ENCODE measurements at places on chromosomes 6 and 20. TPM values are rescaled to one million over a fixed set of nuclear protein-coding genes. Genes with fewer than 3 reads are reported as not detected.

The PLAGL1 gene
- 52.4 TPM for total RNA-seq

The BTNL2 gene
- total RNA-seq: not detected

The SRSF12 gene
- total RNA-seq: 0.54 TPM

The IL17F gene
- total RNA-seq: not detected

The RBBP8NL gene
- not detected for total RNA-seq

The PLCB1 gene
- total RNA-seq: 8.9 TPM

The TM9SF4 gene
- total RNA-seq: 42.9 TPM

The KLC4 gene
- 9.4 TPM for total RNA-seq

The SLC13A3 gene
- 0.36 TPM for total RNA-seq

The MEI4 gene
- total RNA-seq: not detected
